Hepatocyte (in vitro differentiated cells): ENCODE measurements at places on chromosomes 11 and 22. TPM values are rescaled to one million over a fixed set of nuclear protein-coding genes. Genes with fewer than 3 reads are reported as not detected.

Gene TMPRSS5
- total RNA-seq: 0.20 TPM in 1 of 2 replicates, not detected in the other

Gene PHLDA2
- total RNA-seq: 7.1 and 8.5 TPM in 2 replicates

- H3K4me1 ChIP-seq: no peaks in the 10 kb centered on the region
- H3K4me3 ChIP-seq: no peak overlapping the region
- H3K27ac ChIP-seq: no peak overlapping the region
- no peaks in the 10 kb centered on the region for H3K27me3 ChIP-seq
- no peaks in the 10 kb centered on the region for H3K36me3 ChIP-seq
These were observed 32.9 kb downstream of the USP35 start for GRCh38 chr11:78221396-78222315.

DNA sequence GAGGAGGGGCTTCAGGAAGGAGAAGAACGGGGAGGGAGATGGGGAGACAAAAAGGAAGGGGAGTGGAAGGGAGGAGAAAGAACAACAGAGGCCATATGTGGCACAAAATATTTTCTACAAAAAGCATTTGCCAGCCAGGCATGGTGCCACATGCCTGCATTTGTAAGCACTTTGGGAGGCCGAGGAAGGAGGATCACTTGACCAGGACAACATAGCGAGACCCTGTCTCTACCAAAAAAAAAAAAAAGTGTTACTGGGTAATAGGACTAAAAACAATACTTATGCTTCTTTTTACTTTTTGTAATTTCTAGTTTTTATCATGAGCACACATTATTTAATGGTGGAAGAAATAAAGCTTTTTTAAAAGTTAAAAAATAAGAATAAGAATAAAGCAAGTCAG, 5.3 kb downstream of the FAM168A start:
- H3K4me3 ChIP-seq: no peak overlapping the region
- H3K4me1 ChIP-seq: no peaks in the 10 kb centered on the region
- no peak overlapping the region for H3K27ac ChIP-seq
- no peaks in the 10 kb centered on the region for H3K27me3 ChIP-seq
- DNase-seq: no peak
- H3K36me3 ChIP-seq: no peaks in the 10 kb centered on the region

DNA sequence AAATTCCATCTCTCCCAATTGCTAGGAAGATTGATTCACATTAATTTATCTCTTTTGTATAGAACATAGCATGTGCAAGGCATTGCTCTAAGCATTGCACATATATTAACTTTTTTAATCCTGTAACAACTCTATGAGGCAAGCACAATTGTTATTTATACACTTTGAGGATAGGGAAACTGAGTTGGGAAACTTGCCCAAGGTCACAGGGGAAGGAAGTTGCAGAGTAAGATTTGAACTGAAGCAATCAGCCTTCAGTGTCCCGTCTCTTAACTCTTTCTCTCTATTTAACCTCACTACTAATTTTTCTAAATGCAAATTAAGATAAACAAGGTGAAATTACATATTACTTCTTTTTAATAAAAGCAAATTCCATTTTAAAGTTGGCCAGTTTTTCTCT, 22.2 kb downstream of the OR56B4 start:
- no peaks in the 10 kb centered on the region for H3K36me3 ChIP-seq
- DNase-seq: no peak
- H3K4me1 ChIP-seq: peaks cover 4% of the 10 kb centered on the region
- H3K27ac ChIP-seq: no peak overlapping the region
- H3K27me3 ChIP-seq: no peaks in the 10 kb centered on the region
- H3K4me3 ChIP-seq: no peak overlapping the region
